ENCODE measurements at places on chromosomes 3 and 15.

GRCh38 chr3:149575213-149575960, 82.4 kb downstream of the WWTR1 start:
- peak; percentile 65 for DNase-seq

DNA sequence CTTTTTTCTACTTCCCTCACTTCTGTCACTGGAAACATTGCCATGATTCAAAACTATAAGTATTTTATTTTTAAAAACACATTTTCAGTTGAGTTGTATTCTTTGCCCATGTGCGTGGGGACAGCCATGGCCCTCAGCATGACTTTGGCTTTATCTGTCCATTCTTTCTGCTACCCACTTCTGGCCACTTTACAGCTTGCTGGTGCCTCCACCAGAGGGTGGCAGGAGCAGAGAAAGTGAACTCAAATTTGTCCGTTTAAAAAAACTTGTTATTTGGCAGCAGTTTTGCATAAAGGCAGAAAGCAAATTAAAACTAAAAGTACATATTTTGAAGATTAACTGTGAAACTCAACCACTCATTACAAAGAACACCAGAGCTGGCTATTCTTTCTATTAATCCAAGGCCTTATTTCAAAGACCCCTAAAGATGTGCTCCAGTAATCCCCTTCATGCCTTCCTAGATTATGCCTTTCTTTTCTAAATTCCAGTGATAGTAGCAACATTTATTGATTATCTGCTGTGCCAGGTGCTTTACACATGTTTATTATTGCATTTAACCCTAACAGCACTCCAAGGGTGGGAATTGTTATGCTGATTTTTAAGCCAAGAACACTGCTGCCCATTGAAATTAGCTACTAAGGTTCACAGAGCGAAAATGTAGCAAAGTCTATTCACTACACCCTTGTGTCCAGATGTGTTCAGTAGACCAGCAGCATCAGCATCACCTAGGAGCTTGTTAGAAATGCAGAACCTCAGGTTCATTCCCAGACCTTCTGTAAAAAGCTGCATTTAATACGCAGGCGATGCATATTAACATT, 134.8 kb downstream of the THRB start:
- no peak for DNase-seq

- no peak for DNase-seq
Observed at GRCh38 chr3:65811892-65812291, 226.8 kb downstream of the MAGI1 start.

- DNase-seq: no peak
Observed at GRCh38 chr15:50361756-50362155, 6.8 kb upstream of the GABPB1 start.

DNA sequence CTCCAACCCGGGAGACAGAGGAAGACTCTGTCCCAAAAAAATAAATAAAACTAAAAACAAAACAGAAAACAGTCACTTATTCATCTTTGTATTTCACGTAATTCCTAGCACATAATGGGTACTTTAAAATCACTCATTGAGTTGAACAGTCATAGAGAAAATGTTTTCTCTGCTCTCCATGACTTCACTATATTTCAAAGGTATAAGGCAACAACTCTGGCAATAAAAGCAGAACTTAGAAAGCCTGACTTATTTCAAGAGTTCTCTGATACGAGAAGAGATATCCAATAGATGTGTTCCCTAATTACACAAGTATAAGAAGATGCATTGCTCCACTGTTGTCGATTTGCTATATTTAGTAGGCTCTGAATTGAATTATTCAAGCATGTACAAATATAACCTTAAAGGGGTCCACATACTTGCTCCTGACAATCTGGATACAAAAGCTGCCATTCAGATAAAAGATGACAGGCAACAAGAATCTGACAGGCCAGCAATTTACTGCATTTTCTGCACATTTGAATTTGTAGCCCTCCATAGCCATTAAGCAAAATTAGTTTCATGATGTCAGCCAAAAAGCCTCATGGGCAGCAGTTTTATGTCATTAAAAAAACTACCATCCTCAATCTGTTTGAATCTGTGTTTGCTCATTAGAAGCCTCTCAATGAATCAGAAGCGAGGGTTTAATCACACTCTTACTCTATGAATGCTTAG, 47.9 kb downstream of the PEAK1 start:
- no peak for DNase-seq

- no peak for DNase-seq
Observed at GRCh38 chr15:77974416-77975331, 102.8 kb downstream of the TBC1D2B start.

GRCh38 chr15:67917636-67918035, 77.8 kb upstream of the RNU6-1 start:
- DNase-seq: no peak

- no peak for DNase-seq
Observed at GRCh38 chr3:31462050-31462569, 70.6 kb upstream of the STT3B start.

- no peak for DNase-seq
Observed at GRCh38 chr3:85539232-85539631, 580.4 kb downstream of the CADM2 start.

- DNase-seq: no peak
Observed at GRCh38 chr3:23480329-23480714, 277.2 kb downstream of the UBE2E2 start.

DNA sequence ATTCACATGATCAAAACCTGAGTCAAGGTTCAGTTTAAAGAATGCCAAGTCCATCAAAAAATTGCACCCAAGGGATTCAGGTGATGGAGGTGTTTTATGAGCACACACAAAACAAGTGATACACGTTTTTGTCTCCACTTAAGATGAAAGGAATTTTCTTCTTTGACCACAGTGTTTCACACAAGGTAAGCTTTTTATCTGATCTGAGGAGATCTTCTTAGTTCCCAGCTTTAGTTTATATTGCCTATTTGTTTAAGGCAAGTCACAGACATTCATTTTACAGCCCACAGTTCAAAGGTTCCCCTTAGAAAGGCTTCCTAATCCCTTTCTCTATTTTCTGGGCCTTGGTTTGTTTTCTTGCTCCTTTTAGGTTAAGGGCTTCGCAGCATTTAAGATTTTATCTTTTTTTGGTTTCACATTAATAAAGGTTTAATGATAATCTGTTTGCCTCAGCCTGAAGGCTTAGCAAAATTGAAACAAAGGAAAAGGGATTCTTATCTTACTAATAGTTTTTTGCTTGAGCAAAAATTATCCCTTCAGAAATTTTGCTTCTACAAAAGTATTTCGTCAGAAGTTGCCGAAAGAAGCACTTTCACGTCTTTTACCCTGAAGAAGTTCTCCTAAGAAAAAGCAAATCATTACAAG, 420.5 kb upstream of the NAALADL2 start:
- no peak for DNase-seq

- DNase-seq: no peak
Observed at GRCh38 chr15:73362900-73363299, 5.9 kb downstream of the HCN4 start.

GRCh38 chr15:43514241-43515057, 3.0 kb upstream of the MAP1A start:
- DNase-seq: peak; percentile 35

- no peak for DNase-seq
Observed at GRCh38 chr3:99568663-99569335, 69.6 kb upstream of the COL8A1 start.

DNA sequence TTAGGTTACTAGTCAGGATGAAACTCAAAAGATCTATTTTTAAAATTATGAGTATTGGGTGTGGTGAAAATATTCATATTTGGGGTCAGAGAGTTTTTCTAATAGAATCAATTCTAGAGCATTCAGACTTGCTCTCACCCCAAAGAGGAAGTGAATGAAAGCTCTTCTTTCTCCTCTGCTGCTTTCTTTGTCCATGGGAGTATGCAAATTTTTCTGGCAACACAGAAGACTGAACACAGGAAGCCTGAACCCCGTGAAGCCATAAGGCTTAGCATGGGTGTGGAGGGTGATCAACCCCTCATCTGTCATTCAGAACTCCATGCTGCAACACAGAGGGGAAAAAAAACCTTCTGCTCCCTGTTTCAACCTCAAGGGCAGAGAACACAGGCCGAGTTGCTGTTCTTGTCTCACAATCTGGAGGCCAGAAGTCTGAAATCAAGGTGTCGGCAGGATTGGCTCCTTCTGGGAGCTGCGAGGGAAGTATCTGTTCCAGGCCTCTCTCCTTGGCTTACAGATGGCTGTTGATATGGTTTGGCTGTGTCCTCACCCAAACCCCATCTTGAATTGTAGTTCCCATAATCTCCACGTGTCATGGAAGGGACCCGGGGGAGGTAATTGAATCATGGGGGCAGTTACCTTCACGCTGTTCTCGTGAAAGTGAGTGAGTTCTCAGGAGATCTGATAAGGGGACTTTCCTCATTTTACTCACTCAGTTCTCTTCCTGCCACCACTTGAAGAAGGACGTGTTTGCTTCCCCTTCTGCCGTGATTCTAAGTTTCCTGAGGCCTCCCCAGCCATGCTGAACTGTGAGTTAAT, 33.7 kb upstream of the CD47 start:
- DNase-seq: no peak

DNA sequence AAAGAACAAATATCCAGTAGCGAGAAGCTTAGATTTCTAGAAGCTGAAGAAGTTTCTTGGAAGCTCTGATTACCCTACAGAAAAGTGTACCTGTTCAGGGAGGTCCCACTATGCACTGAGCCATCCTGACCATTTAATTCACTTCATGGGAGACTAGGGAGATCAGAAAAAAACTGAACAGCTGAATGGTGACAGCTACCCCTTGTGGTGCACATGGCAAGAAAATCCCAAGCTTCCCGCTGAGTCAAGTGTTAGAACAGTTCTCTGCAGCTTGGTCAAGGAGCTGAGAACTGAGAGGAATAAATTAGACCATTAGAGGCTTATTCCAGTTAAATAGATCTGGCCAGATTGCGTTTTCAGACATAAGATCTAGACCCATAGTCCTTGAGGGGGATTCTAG, 197.2 kb upstream of the VEPH1 start:
- no peak for DNase-seq

- DNase-seq: no peak
Observed at GRCh38 chr15:39944726-39945125, 10.8 kb downstream of the EIF2AK4 start.

DNA sequence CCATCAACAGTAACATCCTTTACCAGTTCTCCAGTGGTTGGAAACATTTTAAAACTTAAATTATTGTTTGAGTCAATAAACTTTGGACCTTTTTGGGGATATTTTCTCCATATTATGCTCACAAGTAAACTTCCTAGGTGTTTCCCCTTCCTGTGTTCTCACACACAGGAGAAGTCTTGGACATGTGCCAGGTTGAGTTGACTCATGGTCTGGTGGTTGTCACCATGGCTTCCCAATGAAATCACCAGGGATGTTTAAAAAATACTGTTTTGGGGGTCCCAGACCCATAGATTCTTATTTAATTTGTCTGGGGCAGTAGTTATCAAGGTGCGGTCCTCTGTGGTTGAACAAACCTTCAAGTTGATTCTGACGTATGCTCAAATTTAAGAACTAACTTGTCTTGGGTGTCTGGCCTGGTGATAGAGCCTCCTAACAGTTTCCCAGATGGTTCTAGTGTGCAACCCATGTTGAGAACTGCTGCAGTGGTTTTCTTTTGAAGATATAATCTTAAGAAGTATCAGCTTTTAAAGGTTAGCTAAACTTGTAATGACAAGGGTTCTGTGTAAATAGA, 291.8 kb downstream of the EDEM1 start:
- no peak for DNase-seq

DNA sequence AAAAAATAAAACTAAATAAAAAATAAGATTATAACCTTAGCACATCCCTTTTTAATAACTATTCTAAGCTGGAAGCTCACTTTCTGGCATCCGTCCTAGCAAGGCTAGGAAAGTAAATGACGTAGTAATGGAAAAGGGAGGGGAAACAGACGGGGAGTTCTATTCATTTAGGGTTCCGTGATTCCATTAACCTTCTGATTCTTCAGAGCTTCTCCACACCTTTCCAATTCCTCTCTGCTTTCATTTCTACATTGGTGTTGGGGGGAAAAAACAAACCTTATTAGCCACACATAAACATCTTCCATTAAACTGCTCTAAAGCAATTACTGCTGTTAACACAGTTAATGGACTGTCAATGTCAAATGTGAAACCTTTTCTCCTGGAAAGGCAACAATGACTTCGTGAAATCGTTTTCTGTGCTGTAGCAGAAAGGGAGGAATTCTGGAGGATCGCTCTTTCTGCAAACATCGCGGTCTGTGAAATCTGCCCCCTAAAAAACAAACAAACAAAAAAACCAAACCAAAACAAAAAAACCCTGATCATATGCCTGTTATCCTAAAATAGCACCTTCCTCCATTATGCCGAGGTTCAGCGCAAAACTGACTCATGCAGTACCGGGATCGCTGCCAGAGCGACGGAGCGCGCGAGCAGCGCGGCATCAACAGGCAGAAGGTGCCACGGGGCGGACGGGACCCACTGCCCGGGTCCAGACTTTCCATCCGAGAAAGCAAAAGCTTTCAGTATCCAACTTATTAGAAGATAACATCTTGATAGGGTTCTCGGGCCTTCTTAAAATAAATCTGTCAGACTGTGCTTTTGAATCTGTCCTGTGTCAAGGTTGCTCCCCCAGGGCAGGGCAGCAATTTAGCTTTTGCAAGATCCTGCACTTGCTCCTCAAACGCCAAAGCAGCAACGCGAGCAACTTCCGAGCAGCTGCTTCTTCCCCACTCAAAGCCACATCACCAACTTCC, 156.2 kb downstream of the FGF12 start:
- no peak for DNase-seq

DNA sequence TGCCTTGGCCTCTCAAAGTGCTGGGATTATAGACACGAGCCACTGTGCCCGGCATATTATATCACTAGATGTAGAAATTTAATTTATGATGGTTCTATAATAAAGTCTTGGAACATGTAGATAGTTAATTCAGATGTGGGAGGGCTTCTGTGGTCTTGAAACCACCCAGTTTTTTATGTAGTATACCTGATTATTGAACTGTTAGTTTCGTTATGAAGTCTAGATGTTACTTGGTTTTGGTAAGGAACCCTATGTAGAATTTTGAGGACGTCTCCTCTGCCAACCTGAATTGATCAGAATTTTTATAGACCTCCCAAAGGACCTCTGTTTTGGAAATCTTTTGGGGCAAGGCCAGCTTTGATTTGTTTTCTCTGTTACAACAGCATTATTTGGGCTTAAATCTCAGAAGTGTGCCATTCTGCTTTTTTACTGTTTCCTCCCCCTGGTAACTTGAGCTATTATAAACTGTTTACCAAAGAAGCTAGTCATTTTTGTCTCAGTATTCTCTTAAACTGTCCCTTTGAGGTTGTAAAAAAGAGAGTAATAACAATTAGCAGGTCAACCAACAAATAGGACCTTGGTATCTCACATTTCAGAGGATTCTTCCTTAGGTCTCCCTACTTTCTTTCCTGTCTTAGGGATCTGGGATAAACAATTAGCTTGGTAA, 20.8 kb downstream of the AKAP13 start:
- DNase-seq: no peak

DNA sequence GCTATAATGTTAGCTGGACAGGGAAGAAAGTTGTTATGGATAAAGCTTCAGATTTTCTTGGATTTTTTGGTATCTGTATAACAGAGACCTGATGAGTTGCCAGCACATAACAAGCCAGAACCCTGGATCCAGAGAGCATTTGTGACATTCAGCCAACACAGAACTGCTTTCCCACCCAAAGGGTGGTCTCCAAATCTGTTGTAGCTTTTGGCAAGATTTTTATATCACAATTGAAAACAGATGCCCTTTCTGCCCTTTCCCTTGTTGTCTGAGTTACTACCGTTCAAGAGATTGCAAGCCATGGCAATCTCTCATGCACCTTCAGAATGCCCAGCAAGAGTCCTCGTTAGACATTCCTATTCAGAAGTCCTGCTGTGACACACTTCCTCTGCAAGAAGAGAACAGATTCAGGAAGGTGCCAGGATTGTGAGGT, 107.6 kb upstream of the FGF7 start:
- DNase-seq: no peak

- no peak for DNase-seq
Observed at GRCh38 chr3:128573707-128574162, 76.9 kb downstream of the RPN1 start.

- DNase-seq: no peak
Observed at GRCh38 chr3:53677413-53677812, 168.8 kb downstream of the CHDH start.
